Activated T-helper 2 cell treated with anti-CD3 and anti-CD28 coated beads, Interferon-gamma antibody, Interleukin-2, Interleukin-4, amounts not matched to agents 10 μg/mL and 5 μg/mL and 100 μg/mL, durations not matched to agents 14 hours and 24 hours and 36 hours (primary cell): ENCODE measurements at places on chromosomes 12 and 14. TPM values are rescaled to one million over a fixed set of nuclear protein-coding genes. Genes with fewer than 3 reads are reported as not detected.

DNA sequence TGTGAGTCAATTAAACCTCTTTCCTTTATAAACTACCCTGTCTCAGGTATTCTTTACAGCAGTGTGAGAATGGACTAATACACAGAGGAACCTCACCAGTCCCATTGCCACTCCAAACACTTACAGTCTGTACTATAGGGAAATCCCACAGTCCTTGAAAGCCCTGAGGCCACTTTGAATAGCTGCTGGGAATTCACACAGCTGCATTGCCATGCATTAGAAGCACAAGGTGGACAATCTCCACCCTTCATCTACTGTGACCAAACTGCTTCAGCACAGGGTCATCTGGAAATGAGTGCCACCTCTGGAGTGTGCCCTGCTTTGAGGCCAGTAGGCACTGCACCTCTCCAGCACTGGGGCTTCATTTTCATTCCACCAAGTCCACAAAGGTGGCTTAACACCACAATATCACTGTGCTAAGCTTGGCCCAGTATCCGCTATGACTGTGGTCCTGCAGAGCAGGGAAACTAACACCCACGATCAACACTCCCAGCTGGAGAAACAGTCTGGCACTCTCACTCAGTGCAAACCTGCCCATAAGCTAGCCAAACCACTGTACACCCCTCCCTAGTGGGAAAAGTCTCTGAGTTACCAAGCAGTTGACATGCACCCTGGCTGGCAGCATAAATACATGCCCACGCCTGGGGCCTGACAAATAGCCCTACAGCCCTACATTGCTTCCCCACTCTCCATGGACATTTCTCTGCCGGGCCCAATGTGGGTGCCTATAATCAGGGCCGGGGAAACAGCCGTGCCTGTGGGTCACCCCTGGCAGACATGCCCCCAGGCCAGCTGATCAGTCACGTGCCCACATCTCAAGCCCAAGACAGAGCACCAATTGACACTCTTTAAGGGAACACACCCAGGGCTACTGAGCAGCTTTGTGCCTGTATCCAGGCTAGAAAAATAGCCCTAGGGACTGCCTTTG, 294.3 kb upstream of the MGAT4C start:
- H3K36me3 ChIP-seq, result no peaks in the 10 kb centered on the region
- DNase-seq, result no peak
- no peak overlapping the region for H3K27ac ChIP-seq
- no peaks in the 10 kb centered on the region for H3K4me1 ChIP-seq

WNT5B gene
- total RNA-seq, result 0.76 and 0.82 TPM in 2 replicates

PCNX1 gene
- total RNA-seq, result 54.5 and 59.0 TPM in 2 replicates

DNA sequence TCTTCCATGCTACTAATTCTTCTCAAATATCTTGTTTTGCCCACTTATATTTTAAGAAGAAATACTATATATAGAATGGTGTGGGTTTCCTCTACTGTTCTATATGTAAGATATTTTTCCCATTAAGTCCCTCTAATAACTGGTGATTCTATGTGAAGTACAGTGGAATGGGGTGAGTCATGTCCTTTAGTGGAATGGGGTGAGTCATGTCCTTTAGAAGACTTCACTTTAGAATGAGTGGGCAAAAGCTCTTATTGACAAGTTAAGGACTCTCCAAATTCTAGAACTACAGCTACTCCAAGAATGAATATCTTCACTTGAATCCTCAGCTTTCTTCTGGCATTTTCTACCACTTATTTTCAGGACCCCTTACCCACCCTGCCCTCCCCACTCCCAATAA, 349.9 kb downstream of the ETNK1 start:
- H3K36me3 ChIP-seq, result no peaks in the 10 kb centered on the region
- no peak overlapping the region for H3K27ac ChIP-seq
- H3K4me1 ChIP-seq, result no peaks in the 10 kb centered on the region
- no peak for DNase-seq

DNA sequence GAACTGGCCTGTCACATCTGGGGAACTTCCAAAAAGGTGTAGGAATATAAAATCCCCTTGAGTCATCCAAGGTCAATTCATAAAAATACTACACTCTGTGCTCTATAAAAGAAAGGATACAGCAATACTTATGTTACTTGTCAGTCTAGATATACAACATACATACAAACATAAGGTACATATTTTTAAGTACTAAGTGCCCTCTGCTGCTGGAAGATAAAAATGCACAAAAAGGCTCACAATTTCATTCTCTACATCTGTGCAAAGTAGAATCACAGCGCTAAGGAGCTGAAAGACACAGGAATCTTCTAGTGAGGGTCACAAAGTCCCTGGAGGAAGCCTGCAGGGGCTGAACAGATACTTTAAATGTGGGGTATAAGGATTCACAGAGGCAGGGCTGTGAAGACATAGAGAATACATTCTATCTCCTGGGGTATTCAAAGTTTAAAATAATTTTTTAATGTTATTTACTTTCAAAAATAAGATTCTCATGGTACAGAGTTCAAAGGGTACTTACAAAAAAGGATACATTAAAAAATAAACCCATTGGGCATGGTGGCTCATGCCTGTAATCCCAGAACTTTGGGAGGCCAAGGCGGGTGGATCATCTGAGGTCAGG, 10.2 kb upstream of the GOLGA5 start:
- no peaks in the 10 kb centered on the region for H3K36me3 ChIP-seq
- DNase-seq, result no peak
- H3K27ac ChIP-seq, result no peak overlapping the region

GRCh38 chr14:78933948-78934524, 763.9 kb downstream of the NRXN3 start:
- H3K4me1 ChIP-seq, result no peaks in the 10 kb centered on the region
- H3K4me3 ChIP-seq, result no peak overlapping the region
- no peaks in the 10 kb centered on the region for H3K27me3 ChIP-seq
- DNase-seq, result no peak

ACRBP gene
- 1.2 and 1.5 TPM in 2 replicates for total RNA-seq

- H3K27ac ChIP-seq, result no peak overlapping the region
- peaks cover 7% of the 10 kb centered on the region for H3K4me1 ChIP-seq
- DNase-seq, result no peak
- no peak overlapping the region for H3K4me3 ChIP-seq
- H3K36me3 ChIP-seq, result no peaks in the 10 kb centered on the region
Observed at GRCh38 chr14:61672796-61673195, 22.5 kb upstream of the HIF1A start.

DNA sequence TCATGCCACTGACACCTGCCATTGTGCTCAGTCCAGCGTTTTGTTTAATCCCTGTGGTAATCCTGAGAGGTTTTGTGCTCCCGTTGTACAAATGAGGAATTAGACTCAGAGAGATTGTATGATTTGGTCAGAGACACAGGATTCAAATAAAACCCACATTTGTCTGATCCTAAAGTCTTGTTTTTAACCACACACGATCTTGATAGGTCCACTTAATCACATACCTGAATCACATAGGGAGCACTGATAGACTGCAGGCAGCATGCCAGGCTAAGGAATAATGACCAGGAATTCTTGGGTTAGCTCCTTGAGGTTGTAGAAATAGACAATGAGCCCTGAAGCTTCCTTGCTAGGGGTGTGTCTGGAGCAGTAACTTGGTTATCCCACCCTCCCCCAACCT, 202.6 kb upstream of the RGS6 start:
- H3K36me3 ChIP-seq, result peaks cover 82% of the 10 kb centered on the region
- H3K4me3 ChIP-seq, result no peak overlapping the region
- no peak for DNase-seq
- peaks cover 13% of the 10 kb centered on the region for H3K4me1 ChIP-seq
- no peaks in the 10 kb centered on the region for H3K27me3 ChIP-seq

GRCh38 chr14:88322504-88323085, 474 bp downstream of the KCNK10 start:
- H3K4me3 ChIP-seq, result no peak overlapping the region
- no peak for DNase-seq
- H3K27ac ChIP-seq, result no peak overlapping the region
- peaks cover 2% of the 10 kb centered on the region for H3K4me1 ChIP-seq
- peaks cover 39% of the 10 kb centered on the region for H3K27me3 ChIP-seq

DNA sequence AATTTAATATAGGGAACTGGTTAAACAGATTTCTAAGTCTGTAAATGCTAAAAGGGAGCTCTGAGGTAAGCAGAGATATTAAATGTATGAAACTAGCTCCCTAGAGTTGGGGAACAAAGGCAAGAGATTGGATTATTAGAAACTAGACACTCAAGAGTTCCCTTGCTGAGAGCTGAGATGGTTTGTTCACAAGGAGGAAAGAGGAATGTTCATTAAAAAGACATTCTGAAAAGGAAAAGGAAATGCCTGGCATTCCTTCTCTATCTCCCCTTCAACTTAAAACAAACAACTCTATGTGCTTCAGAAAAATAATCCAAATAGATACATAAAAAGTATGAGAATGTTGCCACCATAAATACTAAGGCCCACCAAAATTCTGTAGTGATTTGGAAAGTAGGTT, 73.7 kb downstream of the GALNT4 start:
- no peak overlapping the region for H3K4me3 ChIP-seq
- no peaks in the 10 kb centered on the region for H3K27me3 ChIP-seq
- H3K4me1 ChIP-seq, result peaks cover 18% of the 10 kb centered on the region
- no peak overlapping the region for H3K27ac ChIP-seq
- DNase-seq, result no peak

- DNase-seq, result no peak
- no peaks in the 10 kb centered on the region for H3K4me1 ChIP-seq
- H3K27me3 ChIP-seq, result peaks cover 4% of the 10 kb centered on the region
- no peaks in the 10 kb centered on the region for H3K36me3 ChIP-seq
- H3K27ac ChIP-seq, result no peak overlapping the region
Observed at GRCh38 chr12:15151161-15152091, 69.8 kb downstream of the RERG start.

- peaks cover 57% of the 10 kb centered on the region for H3K36me3 ChIP-seq
- DNase-seq, result no peak
- H3K27me3 ChIP-seq, result no peaks in the 10 kb centered on the region
- H3K27ac ChIP-seq, result peak overlapping the region; percentile 99
Observed at GRCh38 chr12:56115329-56115728, 1.1 kb upstream of the RPL41 start.

GRCh38 chr14:50045039-50045711, 71.2 kb downstream of the VCPKMT start:
- H3K4me1 ChIP-seq, result peaks cover 50% of the 10 kb centered on the region
- peaks cover 16% of the 10 kb centered on the region for H3K36me3 ChIP-seq
- H3K27me3 ChIP-seq, result no peaks in the 10 kb centered on the region
- H3K27ac ChIP-seq, result peak overlapping the region; percentile 88
- DNase-seq, result peak; percentile 75
- no peak overlapping the region for H3K4me3 ChIP-seq

DNA sequence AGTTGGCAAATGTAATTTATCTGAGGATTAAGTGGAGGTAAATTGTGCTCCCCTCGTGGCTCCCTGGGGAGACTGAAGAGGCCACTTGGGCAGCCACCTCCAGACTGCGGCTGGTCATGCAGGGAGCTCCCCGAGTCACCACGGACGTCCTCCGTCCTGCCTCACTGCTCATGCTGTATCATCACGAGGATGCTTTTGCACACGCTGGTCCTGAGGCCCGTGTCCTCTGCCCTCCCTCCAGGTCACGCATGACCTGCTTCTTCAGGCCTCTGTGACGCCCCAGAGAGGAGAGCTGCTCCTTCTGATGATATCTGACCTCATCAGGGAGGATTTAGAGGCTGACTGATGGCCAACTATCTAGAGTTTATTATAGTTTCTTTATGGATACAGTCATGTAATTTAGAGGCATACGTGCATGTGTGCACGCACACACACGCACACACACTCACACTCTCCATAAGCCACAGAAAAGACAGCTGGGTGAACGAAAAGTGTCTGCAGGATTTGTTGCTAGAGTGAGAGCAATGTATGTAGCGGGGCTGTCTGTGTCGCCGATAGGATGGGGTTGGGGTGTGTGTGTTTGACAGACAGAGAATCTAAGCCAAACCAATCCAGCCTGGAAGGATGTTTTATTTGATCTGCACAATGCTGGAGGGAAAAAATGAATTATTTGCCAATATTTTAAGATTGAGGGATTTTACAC, 160.0 kb downstream of the ADGRD1 start:
- DNase-seq, result no peak
- H3K4me3 ChIP-seq, result no peak overlapping the region
- H3K27ac ChIP-seq, result no peak overlapping the region
- H3K27me3 ChIP-seq, result no peaks in the 10 kb centered on the region
- no peaks in the 10 kb centered on the region for H3K36me3 ChIP-seq

RNASE2 gene
- not detected in 2 replicates for total RNA-seq

- H3K27ac ChIP-seq, result no peak overlapping the region
- peaks cover 22% of the 10 kb centered on the region for H3K4me1 ChIP-seq
- no peaks in the 10 kb centered on the region for H3K27me3 ChIP-seq
- no peak for DNase-seq
- H3K36me3 ChIP-seq, result peaks cover 76% of the 10 kb centered on the region
Observed at GRCh38 chr14:94050231-94050880, 24.2 kb downstream of the OTUB2 start.

- no peak overlapping the region for H3K4me3 ChIP-seq
- peaks cover 2% of the 10 kb centered on the region for H3K27me3 ChIP-seq
- H3K36me3 ChIP-seq, result no peaks in the 10 kb centered on the region
- H3K4me1 ChIP-seq, result no peaks in the 10 kb centered on the region
- H3K27ac ChIP-seq, result no peak overlapping the region
- DNase-seq, result no peak
Observed at GRCh38 chr12:66438601-66439000, 136.3 kb downstream of the HELB start.

IAPP gene
- not detected in 2 replicates for total RNA-seq

SLCO1A2 gene
- total RNA-seq, result not detected in 2 replicates

BHLHE41 gene
- total RNA-seq, result not detected in 2 replicates

PGF gene
- 0.34 and 0.39 TPM in 2 replicates for total RNA-seq

DEPDC4 gene
- 1.7 and 1.8 TPM in 2 replicates for total RNA-seq

DNA sequence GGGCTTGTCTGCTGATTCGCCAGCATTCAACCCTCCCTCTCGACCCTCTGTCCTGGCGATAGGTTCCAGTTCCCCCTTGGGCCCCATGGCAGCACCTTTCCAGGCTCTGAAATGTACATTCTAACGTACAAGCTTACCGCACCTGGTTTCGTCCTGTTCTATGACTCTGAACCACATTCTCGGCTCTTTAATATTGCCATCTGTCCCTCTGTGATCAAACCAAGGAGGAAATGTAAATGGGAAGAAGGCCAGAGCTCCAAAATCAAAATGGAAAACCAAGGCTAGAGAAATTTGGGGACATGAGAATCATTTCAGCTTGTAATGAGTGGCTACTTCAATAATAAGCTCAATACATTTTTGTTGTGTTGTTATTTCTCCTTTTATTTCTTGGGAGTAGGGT, 117.2 kb downstream of the TTC7B start:
- no peak overlapping the region for H3K27ac ChIP-seq
- peaks cover 3% of the 10 kb centered on the region for H3K4me1 ChIP-seq
- H3K4me3 ChIP-seq, result no peak overlapping the region

DNA sequence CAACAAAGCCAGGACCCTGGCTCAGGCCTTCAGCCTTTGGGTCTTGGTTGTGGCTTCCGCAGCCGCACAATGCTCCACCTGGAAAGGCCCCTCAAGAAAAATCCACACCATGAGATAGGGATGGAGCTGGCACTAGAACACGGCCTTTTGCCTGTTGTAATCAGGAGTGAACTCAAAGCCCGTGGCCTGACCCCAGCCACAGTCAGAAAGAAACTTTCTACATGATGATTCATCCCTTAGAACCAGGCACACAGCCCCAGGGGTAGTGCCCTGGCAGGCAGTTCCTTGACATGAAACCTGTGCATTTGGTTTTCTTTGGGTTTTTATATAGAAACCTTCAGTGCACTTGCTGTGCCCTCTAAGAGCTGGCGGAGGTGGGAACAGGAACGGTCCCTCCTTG, 5.1 kb downstream of the CLMN start:
- H3K36me3 ChIP-seq, result no peaks in the 10 kb centered on the region
- peaks cover 20% of the 10 kb centered on the region for H3K4me1 ChIP-seq
- H3K4me3 ChIP-seq, result no peak overlapping the region

TAC3 gene
- not detected in 2 replicates for total RNA-seq

SOAT2 gene
- total RNA-seq, result not detected in 2 replicates

GRCh38 chr12:45357539-45358417, 141.9 kb downstream of the ANO6 start:
- no peak for DNase-seq
- H3K27me3 ChIP-seq, result no peaks in the 10 kb centered on the region
- H3K4me1 ChIP-seq, result peaks cover 20% of the 10 kb centered on the region
- H3K27ac ChIP-seq, result no peak overlapping the region
- H3K4me3 ChIP-seq, result no peak overlapping the region

MYF5 gene
- not detected in 2 replicates for total RNA-seq
